Jurkat, Clone E6-1 (cell line): ENCODE measurements at places on chromosomes 4 and X.
A peak's percentile ranks its signal among the peaks of the same experiment; 100 is the strongest.

DNA sequence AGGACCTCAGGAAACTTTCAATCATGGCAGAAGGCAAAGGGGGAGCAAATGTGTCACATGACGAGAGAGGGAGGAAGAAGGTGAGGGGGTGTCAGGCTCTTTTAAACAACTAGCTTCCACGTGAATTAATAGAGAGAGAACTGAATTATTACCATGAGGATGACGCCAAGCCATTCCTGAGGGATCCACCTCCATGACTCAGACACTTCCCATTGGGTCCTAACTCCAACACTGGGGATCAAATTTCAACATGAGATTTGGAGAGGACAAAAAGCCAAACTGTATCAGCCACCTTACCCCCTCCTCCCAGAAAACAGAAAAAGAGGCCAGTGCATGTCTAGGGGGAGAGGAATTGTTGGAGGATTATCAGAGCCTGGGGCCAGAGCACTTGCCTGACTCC lies 40.4 kb upstream of the LAS1L start:
- no peak for DNase-seq

GRCh38 chr4:150012851-150013360 lies 65.3 kb upstream of the DCLK2 start:
- DNase-seq = no peak

DNA sequence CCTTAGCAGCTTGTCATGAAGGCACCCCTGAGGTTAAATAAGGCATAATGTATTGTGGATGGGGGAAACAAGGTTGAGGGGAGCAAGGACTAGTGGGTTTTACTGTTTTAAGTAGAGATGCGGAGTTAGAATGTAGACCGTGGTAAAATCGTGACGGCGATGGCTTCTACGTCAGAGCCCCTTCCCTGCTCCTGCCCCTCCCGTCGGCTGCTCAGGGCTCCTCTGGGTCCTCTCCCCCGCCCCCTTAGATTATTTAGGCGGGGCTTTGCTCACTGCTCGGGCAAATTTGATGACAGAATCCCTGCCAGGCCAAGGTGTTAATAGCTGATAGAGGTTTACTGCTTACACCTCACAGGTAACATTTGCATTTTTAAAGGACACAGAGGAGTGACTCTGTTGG lies 2.3 kb downstream of the FRMPD3 start:
- DNase-seq = no peak

- no peak for DNase-seq
These were observed 1014.2 kb downstream of the C4orf33 start for GRCh38 chr4:130110189-130110588.

DNA sequence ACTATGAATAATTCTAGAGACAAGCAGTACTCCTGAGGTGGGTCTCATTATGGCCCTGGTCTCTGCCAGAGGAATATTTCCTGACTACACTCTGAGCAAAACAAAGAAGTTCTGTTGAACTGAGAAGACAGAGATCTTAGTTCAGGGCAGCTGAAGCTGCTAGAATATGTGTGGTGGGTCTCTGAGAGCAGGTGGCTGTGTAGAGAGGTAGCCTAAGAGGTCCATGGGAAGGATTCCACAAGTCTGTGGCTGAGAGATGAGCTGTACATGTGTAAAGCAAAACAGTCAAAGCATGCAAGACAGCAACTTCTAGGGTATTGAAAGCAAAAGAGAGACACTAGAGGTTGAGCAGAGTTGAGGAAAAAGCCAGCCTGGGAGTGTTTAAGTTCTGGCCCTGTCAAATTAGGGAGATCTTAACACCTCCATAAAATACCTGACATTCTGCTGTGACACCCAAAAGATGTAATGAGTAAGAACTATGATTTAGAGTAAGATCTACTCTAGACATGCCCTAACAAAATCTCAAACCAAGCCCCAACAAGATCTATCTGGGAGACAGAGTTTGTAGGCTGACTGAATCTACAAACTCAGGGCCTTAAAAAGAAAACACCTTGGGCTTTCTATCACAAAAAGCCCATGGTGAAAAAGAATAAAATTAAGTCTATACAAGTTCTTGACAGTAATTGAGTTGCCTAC lies 274.4 kb downstream of the BANK1 start:
- no peak for DNase-seq

DNA sequence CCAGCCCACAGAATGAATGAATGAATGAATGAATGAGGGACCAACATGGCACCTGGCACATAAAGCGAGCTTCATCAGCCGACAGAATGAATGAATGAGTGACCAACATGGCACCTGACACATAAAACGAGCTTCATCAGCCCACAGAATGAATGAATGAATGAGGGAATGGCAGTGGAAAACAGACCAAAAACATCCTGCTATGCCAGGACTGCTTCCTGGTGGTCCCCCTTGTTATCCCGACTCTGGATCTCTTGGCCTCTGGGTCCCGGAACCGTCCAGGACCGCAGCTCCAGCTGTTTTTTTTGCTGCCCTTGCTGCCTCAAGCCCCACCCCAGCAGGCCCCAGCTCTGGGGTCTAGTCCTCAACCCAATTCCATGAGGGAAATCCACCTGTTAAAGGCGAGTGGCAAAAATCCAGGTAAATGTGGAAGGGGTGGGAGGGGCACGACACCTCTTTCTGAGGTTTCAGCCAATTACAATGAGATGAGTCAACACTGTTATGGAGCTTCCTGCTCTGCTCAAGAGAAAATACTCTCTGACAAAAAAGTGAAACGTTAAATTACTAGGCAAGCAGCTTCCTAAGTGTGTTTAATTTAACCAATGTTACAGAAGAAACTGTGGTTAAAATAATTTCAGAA lies 72.0 kb upstream of the MTNR1A start:
- peak; percentile 65 for DNase-seq

GRCh38 chrX:95956745-95957144 lies 727.9 kb upstream of the DIAPH2 start:
- DNase-seq = no peak

- DNase-seq = peak; percentile 23
These were observed 35.3 kb upstream of the DCX start for GRCh38 chrX:111447298-111447697.

GRCh38 chr4:154542271-154542879 lies 7.8 kb downstream of the PLRG1 start:
- no peak for DNase-seq

- no peak for DNase-seq
These were observed 106.8 kb downstream of the STK32B start for GRCh38 chr4:5157791-5158770.

DNA sequence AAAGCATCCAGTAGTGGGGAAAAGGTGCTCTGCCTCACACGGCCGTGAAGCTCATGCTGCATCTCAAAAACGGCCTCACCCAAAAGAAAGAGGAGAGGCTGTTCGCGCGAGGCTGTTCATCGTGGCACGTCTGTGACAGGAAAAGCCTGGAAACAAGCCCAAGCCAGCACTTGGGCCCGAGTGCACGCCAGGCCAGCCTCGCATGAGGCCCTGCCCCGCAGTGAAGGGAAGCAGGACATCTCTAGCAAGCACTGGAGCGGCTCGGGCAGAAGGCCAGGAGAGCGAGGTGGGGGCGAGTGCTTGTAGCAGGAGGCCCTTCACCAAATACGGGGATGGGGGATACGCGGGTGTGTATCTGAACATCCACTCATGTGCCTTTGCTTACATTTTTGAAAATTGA lies 39.9 kb upstream of the MXD4 start:
- DNase-seq = no peak

GRCh38 chr4:61199873-61200186 lies 296 bp upstream of the ADGRL3 start:
- no peak for DNase-seq

GRCh38 chr4:55553441-55554201 lies 6.9 kb upstream of the CLOCK start:
- DNase-seq = no peak

GRCh38 chr4:11106190-11106589 lies 322.5 kb downstream of the HS3ST1 start:
- no peak for DNase-seq

- DNase-seq = no peak
These were observed 393.8 kb downstream of the INPP4B start for GRCh38 chr4:142452161-142452855.

DNA sequence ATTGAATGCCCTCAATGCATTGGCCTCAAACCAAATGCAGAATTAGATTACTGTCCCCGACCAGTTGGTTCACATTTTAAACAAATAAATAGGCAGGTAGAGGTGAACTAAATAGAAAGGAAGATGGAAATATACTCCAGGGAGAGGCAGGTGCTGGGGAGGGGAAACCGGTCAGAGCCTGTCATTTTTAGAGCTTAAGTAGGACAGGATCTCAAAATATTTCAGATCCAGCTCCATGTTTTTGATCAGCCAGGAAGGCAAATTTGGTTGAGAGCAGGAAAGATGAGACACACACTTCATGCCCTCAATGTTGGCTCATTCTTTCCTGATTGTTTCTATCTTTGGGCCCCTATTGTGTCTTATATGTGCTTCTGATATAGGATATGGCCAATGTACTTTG lies 206.7 kb downstream of the SHROOM3 start:
- no peak for DNase-seq
